Fibroblast of villous mesenchyme (primary cell): ENCODE measurements at places on chromosomes 16 and 17. TPM values are rescaled to one million over a fixed set of nuclear protein-coding genes. Genes with fewer than 3 reads are reported as not detected.

KRT16 gene
- not detected in 2 replicates for total RNA-seq

METRNL gene
- 47.1 and 59.9 TPM in 2 replicates for total RNA-seq

LPO gene
- not detected in 2 replicates for total RNA-seq

MYH2 gene
- total RNA-seq = under 0.01 TPM in 1 of 2 replicates, not detected in the other

DPEP3 gene
- total RNA-seq = not detected in 2 replicates

ADGRG1 gene
- 0.97 and 1.3 TPM in 2 replicates for total RNA-seq

ZNF778 gene
- 8.7 and 16.4 TPM in 2 replicates for total RNA-seq

PNMT gene
- not detected in 2 replicates for total RNA-seq

CFAP97D1 gene
- total RNA-seq = not detected in 2 replicates

MYLK3 gene
- total RNA-seq = under 0.01 and 0.64 TPM in 2 replicates

SRCIN1 gene
- not detected in 2 replicates for total RNA-seq

MPO gene
- not detected in 2 replicates for total RNA-seq

FAM171A2 gene
- total RNA-seq = 0.86 and 2.6 TPM in 2 replicates

CHTF18 gene
- 13.8 and 13.9 TPM in 2 replicates for total RNA-seq

FOXC2 gene
- 0.64 TPM in 1 of 2 replicates, not detected in the other for total RNA-seq

TBC1D3I gene
- total RNA-seq = 0.97 TPM in 1 of 2 replicates, not detected in the other

KRT28 gene
- total RNA-seq = not detected in 2 replicates

GNGT2 gene
- total RNA-seq = 0.32 TPM in 1 of 2 replicates, not detected in the other

CACNG1 gene
- total RNA-seq = not detected in 2 replicates

KLHL10 gene
- under 0.01 TPM in 2 replicates for total RNA-seq

TRIM16 gene
- total RNA-seq = 30.0 and 55.3 TPM in 2 replicates

KRT32 gene
- total RNA-seq = not detected in 2 replicates

NTN1 gene
- under 0.01 TPM in 2 replicates for total RNA-seq

KRTAP9-8 gene
- total RNA-seq = not detected in 2 replicates
